ENCODE measurements at places on chromosomes 16 and 17. TPM values are rescaled to one million over a fixed set of nuclear protein-coding genes. Genes with fewer than 3 reads are reported as not detected.

- no peak overlapping the region for H3K4me3 ChIP-seq
- H3K27ac ChIP-seq, result no peak overlapping the region
- H3K27me3 ChIP-seq, result no peaks in the 10 kb centered on the region
- no peaks in the 10 kb centered on the region for H3K36me3 ChIP-seq
These were observed 688.2 kb upstream of the KIF2B start for GRCh38 chr17:53134548-53134947.

The KCTD19 gene
- total RNA-seq, result 0.71 TPM

DNA sequence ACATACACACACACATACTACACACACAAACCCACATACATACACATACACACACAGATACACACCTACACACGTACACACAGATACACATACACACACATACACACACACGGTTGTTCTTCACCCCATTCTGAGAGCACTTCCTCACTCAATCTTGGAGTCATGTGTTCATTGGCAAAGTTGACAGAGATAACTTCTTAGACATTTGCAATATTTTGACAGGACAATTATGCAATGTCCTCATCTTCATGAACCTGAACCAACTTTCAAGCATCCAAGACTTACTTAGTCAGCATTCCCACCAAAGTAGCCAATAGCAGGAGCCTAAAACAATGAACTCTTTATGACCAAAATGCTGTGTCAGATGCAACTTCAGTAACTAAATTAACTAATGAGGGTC is 77.1 kb upstream of the DNAH17 start:
- H3K4me1 ChIP-seq, result no peaks in the 10 kb centered on the region
- no peak for DNase-seq
- no peaks in the 10 kb centered on the region for H3K27me3 ChIP-seq

DNA sequence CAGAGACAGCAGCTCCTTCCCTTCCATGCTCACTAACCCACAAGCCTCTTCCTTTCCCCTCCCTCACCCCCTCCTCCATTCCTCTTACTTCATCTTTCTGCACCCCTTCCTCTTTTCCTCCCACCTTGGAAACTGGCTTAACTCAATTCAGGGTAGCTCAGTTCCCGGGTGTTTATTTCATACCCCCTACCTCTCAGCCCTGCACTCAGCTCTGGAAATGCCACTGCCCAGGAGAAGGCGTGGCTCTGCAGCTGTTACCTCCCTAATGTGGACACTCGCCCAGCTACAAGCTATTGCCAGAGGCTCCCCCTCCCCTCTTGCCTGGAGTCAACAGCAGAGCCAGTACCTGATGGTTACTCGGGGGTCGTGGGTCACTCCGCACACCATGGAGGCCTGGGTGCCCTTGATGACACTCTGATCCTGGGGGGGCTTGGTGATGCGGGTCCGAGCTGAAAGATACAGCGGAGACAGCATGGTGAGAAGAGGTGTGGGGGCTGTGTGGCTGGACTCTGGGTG is 118.4 kb upstream of the CDC42EP4 start:
- no peak overlapping the region for H3K27ac ChIP-seq
- DNase-seq, result no peak
- H3K36me3 ChIP-seq, result no peaks in the 10 kb centered on the region

The NHERF2 gene
- 3.0 TPM for total RNA-seq

The ANKS4B gene
- total RNA-seq, result not detected

DNA sequence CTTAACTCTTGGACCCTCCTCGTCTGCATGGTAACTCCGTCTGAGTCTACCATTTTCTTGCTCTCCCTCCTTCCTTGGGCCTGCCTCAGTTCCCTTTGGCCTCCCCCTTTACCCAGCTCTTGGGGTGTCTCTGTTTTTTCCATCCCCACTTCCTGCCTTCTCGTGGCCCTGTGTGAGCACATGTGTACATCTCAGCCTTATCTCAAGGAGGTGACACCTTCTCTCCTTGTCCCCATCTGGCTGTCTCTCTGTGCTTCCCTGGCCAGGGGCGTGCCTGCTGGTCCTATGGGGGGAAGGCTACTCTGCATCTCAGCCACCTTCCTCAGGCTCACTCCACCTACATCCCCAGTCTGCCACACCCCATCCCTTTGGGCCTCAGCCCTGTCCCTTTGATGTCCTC is 6.6 kb downstream of the CTF1 start:
- peaks cover 44% of the 10 kb centered on the region for H3K4me1 ChIP-seq
- H3K4me3 ChIP-seq, result peak overlapping the region; percentile 62
- H3K36me3 ChIP-seq, result no peaks in the 10 kb centered on the region
- peak overlapping the region; percentile 54 for H3K27ac ChIP-seq

GRCh38 chr16:84700446-84701300 is 873 bp downstream of the USP10 start:
- peaks cover 7% of the 10 kb centered on the region for H3K36me3 ChIP-seq
- H3K27me3 ChIP-seq, result no peaks in the 10 kb centered on the region
- H3K4me1 ChIP-seq, result peaks cover 44% of the 10 kb centered on the region

DNA sequence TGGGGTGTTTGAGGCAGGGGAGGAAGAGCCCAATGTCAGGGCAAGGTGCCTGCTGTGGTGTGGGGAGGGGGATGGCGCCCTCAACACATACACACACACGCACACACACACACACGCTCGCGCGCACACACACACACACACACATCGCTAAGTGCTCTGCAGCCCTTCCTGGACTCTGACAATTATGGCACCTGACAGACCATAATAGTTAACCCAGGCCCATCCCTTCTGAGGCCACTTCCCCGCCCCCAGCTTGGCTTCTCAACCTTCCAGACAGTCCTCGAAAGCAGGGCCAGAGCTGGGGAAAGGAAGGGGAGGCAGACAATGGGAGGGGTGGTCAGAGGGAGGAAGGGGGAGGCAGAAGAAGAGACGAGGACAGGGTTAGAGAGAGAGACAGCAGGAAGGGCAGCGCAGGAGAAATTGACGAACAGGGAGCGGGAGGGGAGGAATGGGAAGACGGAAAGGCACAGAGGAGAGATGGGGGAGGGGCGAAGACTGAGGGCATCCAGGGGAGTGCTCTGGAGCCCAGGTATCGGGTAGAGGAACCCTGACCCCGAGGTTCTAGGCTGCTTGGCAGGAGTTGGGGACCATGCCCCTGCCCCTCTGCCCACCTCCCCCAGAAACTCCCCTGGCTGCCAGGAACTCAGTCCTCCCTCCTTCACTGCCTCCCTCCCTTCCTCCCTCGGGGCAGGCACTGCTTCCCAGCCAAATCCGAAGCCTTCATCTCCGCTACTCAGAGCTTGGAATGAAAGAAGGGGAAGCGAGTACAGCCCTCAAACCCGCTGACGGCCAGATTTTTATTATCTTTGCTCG is 4.0 kb downstream of the SRCIN1 start:
- H3K27me3 ChIP-seq, result peaks cover 18% of the 10 kb centered on the region
- no peak for DNase-seq
- peaks cover 4% of the 10 kb centered on the region for H3K4me1 ChIP-seq
- no peaks in the 10 kb centered on the region for H3K36me3 ChIP-seq

- H3K27ac ChIP-seq, result no peak overlapping the region
- no peak for DNase-seq
- H3K27me3 ChIP-seq, result no peaks in the 10 kb centered on the region
These were observed 101.8 kb upstream of the METRNL start for GRCh38 chr17:82977606-82978005.

DNA sequence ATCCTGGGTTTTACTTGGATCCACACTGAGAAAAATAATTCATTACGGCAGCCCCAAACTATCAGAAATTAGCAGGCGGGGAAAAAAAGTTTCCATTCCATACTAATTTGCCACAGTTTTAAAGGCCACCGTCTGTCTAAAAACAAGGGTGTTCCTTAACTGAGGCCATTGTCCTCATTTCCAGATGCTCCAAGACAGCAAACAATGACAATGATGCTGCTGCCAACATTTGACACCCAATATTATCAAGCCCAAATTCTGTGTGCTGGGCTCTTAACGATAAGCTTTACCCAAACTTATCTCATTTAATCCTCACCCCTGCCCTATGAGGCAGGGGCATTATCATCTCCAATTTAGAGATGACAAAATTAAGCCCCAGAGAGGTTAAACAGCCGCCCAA is 26.3 kb downstream of the CUEDC1 start:
- no peak overlapping the region for H3K4me3 ChIP-seq
- peaks cover 5% of the 10 kb centered on the region for H3K27me3 ChIP-seq
- H3K36me3 ChIP-seq, result no peaks in the 10 kb centered on the region
- no peak overlapping the region for H3K27ac ChIP-seq

GRCh38 chr16:85090181-85090580 is 22.1 kb downstream of the CIBAR2 start:
- H3K27ac ChIP-seq, result no peak overlapping the region
- H3K4me1 ChIP-seq, result peaks cover 11% of the 10 kb centered on the region
- H3K4me3 ChIP-seq, result no peak overlapping the region
- DNase-seq, result no peak
- no peaks in the 10 kb centered on the region for H3K36me3 ChIP-seq
- no peaks in the 10 kb centered on the region for H3K27me3 ChIP-seq

- no peaks in the 10 kb centered on the region for H3K27me3 ChIP-seq
- H3K27ac ChIP-seq, result no peak overlapping the region
- H3K4me3 ChIP-seq, result no peak overlapping the region
- no peak for DNase-seq
- no peaks in the 10 kb centered on the region for H3K4me1 ChIP-seq
These were observed 31.8 kb upstream of the NSRP1 start for GRCh38 chr17:30084788-30085187.

The ABCA6 gene
- total RNA-seq, result 0.16 TPM

DNA sequence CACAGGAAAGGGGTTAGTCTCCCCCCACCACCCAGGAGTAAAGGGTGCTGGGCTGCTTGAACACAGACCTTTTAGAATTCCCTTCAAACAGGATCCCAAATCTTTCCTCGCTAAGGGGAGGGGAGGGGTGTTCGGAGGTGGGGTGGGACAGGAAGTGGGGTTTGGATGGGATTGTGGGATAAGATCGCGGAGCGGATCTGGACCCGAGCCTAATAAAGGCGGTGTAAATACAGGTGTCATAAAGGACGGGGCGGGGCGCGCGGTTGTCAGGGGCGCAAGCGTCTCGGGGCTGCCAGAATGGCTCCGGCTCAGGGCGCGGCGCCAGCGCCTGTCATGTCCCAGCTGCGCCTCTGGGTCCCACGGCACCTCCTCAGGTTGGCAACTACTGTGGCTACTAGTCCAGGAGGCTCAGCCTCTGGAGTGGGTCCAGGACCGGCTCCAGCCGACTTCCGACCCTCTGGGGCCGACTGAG is 59.8 kb upstream of the FBXO47 start:
- peaks cover 15% of the 10 kb centered on the region for H3K27me3 ChIP-seq
- H3K4me3 ChIP-seq, result peak overlapping the region; percentile 14
- no peak for DNase-seq
- peaks cover 11% of the 10 kb centered on the region for H3K4me1 ChIP-seq
- H3K27ac ChIP-seq, result no peak overlapping the region
- no peaks in the 10 kb centered on the region for H3K36me3 ChIP-seq

- no peaks in the 10 kb centered on the region for H3K27me3 ChIP-seq
- no peaks in the 10 kb centered on the region for H3K36me3 ChIP-seq
- no peaks in the 10 kb centered on the region for H3K4me1 ChIP-seq
- DNase-seq, result no peak
- H3K4me3 ChIP-seq, result no peak overlapping the region
These were observed 106.5 kb upstream of the COX10 start for GRCh38 chr17:13962716-13963240.

DNA sequence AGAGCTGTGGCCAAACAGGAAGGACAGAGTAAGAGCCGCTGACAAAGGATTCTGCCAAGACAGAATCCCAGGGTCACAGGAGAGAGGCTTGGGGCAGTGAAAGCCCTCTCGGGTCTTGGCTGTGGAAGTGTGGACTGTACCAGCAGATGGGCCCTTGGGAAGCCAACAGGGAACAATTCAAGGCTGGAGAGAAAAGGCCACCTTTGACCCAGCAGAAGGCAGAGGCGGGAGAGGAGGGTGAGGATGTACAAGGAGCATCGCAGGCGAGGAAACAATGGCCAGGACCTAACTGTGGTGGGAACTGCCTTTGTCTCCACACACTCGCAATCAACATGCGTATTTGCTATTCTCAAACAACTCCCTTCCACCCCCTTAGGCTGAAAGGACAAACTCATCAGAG is 15.7 kb downstream of the CARHSP1 start:
- H3K27ac ChIP-seq, result no peak overlapping the region
- no peak overlapping the region for H3K4me3 ChIP-seq
- H3K27me3 ChIP-seq, result no peaks in the 10 kb centered on the region
- H3K4me1 ChIP-seq, result no peaks in the 10 kb centered on the region

DNA sequence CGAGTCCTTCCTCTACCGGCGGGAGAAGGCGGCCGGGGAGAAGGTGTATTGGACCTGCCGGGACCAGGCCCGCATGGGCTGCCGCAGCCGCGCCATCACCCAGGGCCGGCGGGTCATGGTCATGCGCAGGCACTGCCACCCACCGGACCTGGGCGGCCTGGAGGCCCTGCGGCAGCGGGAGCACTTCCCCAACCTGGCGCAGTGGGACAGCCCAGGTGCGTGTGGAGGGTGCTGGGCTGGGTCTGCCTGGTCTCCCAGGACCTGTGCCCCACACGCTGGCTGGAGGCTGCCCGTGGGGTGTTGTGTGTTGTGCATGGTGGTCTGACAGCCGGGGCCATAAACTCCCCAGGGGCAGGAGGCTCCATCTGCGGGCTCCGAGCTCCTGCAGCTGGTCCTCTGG is 25.4 kb downstream of the FLYWCH1 start:
- no peaks in the 10 kb centered on the region for H3K27me3 ChIP-seq
- no peak overlapping the region for H3K27ac ChIP-seq
- no peak for DNase-seq
- peaks cover 16% of the 10 kb centered on the region for H3K36me3 ChIP-seq
- no peaks in the 10 kb centered on the region for H3K4me1 ChIP-seq
- H3K4me3 ChIP-seq, result no peak overlapping the region

DNA sequence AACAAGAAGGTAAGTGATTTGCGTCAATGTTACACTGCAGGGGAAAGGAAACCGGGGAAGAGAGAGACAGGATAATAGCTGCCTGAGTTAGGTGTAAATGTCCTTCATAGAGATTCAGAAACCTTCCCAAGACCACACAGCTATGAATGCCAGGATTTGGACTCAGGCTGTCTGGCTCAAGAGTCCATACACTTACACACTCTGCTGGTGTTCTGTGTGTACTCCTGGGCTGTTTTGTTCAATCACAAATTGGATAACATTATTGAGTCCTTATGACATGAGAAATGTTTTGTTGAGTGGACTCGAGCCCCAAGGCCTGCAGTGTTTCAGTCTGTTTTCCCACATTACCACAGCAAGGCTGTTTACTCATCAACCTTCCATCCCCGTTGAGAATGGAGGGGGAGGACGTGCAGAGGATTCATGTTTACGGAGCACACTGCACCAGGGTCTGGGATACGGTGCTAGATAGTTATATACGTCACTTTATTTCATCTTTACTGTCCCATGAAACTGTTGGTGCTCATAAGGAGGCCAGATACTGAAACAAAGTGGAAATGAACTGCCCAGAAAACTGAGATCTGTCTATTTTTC is 450.8 kb downstream of the HAPSTR1 start:
- no peaks in the 10 kb centered on the region for H3K36me3 ChIP-seq
- no peak overlapping the region for H3K27ac ChIP-seq
- no peaks in the 10 kb centered on the region for H3K27me3 ChIP-seq
- H3K4me1 ChIP-seq, result no peaks in the 10 kb centered on the region
- DNase-seq, result no peak

DNA sequence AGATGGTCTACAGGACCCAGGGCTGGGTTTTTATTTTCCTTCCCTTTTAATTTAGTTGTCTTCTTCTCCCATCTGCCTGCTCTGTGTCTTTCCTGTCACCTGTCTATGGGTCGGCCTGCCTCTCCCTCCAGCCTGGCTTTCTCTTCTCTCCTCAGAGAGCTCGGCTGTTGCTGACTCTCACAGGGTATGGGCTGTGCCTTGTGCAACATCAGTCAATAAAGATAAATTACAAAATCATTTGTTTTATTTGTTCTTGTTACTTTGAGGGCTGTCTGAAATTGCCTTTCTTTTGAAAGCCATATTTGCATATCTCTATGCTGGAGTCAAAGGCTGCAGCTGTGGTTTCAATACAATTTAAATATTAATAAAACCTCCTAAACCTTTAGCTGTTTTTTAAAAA is 15.6 kb downstream of the RND2 start:
- no peak for DNase-seq
- H3K27ac ChIP-seq, result no peak overlapping the region
- no peaks in the 10 kb centered on the region for H3K36me3 ChIP-seq
- H3K4me3 ChIP-seq, result no peak overlapping the region
- no peaks in the 10 kb centered on the region for H3K4me1 ChIP-seq
- no peaks in the 10 kb centered on the region for H3K27me3 ChIP-seq

Measured in CD8-positive, alpha-beta memory T cell (primary cell).